Fibroblast of skin of abdomen (primary cell): ENCODE measurements at places on chromosomes 12 and 14.
A peak's percentile ranks its signal among the peaks of the same experiment; 100 is the strongest.

- DNase-seq, result no peak
Observed at GRCh38 chr12:56957229-56958052, at the start of gene RDH16. TSS of gene RDH16 (minus strand) at chr12:56957608. CDS start at chr12:56957462, 146 bp downstream.

- DNase-seq, result no peak
Observed at GRCh38 chr12:31228811-31229792, 96.8 kb downstream of the SINHCAF start.

DNA sequence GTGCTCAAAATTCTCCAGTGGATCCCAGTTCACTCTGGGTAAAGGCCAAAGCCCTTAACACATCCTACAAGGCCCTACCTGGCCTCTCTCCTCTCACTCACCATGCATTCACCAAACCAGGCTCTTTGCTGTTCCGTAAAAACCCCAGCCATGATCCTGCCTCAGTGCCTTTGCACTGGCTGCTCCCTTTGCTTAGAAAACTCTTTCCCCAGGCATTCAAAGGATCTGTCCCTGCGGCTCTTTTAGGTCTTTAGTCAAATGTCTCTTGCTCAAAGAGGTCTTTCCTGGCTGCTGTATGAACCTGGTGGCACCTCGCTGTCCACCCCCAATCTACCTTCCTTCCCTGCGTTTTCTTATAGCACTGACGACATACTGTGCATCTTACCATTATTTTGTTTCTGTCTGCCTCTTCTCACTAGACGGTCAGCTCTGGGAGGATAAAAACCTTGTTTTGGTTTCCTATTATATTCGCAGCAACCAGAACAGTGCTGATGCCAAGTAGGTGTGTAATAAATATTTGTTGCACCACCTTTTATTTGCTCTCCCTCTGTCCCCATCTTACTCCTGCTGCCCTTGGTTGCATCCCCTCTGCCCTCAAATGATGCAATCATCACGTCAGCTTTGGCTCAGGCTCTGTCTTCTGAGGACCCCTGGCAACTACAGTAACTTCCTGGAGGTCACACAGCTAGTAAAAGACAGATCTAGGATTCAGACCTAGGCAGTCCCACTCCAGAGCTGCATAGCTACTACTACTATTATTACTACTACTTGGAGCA is 23.8 kb upstream of the DICER1 start:
- DNase-seq, result no peak

GRCh38 chr14:31930493-31931240 is 146.4 kb upstream of the ARHGAP5 start:
- DNase-seq, result peak; percentile 72

DNA sequence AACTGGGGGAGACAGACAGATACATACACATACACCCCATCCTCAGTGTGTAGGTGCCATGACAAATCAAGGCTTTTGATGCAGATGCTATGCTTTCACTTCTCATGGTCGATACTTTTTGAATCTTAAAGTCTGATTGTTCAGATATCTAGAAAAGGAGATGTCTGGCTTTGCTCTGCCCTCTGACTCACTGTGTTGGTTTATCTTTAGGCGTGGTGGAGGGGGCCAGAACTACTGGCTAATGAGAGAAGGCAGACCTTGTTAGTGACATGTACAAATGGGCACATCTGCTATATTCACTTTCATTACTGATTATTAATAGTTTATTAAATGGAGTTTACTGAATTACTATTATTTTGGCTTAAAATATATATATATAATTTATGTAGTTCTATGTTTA is 444.3 kb upstream of the RGS6 start:
- no peak for DNase-seq

DNA sequence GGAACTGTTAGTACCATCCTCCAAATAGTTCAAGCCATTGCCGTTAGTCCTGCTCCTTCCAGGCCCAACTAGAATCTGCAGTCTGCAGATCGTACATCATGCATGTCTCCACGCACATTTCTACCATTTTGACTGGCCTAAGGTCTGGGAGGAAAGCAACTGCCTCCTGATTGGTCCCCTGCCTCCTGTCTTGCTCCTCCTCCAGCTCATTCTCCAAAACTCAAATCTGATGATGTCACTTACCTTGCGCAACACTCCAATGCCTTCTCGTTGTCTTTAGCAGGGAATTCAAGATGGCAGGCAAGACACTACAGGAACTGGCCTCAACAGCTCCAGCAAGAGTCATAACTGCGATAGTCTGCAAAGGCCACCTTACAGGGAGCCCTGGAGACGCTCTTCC is 9.7 kb upstream of the HCAR1 start:
- no peak for DNase-seq

- no peak for DNase-seq
Observed at GRCh38 chr12:23930599-23930998, 18.9 kb downstream of the SOX5 start.

DNA sequence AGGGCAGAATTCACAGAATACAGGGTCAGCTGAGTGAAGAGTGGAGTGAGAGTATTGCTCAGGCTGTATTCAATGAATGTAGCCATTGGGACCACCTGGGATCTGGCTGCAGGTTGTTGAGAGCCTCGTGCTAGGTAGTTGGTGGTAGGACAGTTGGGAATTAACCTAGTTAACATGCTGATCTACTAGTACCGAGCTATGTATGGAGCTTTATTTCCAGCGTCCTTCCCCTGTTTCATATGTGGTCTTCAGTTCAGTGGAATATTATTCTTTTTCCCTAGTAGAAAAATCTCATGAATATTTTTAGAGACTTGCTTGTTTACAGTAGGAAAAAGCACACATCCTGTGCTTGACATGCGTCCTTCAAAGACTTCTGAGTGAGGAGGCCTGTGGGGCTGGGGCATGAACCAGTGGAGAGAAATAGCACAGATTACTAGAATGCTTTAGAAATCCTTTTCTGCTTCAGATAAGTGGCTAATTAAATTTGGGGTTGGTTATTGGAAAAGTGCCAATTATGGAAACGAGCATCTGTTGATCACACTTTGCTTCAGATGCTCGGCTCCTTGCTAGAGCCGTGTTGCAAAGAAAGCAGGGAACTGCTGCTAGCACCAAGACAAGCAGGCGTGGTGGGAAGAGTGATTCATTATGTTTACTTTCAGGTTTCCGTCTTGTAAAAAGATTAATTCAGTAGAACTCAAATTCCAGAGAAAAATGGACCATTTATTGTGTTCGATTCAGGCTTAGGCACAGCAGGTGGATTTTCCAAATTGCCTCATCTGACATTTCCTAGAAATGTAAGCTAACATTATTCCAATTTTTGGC is 53.6 kb downstream of the ARF6 start:
- DNase-seq, result peak; percentile 59

GRCh38 chr12:49335118-49335954 is 1.7 kb downstream of the C1QL4 start:
- no peak for DNase-seq

GRCh38 chr14:72736786-72737559 is 156.9 kb downstream of the DPF3 start:
- peak; percentile 92 for DNase-seq

- no peak for DNase-seq
Observed at GRCh38 chr12:6701078-6701768, 608 bp upstream of the PIANP start.

- DNase-seq, result no peak
Observed at GRCh38 chr12:27796128-27796527, 16.1 kb upstream of the MANSC4 start.

DNA sequence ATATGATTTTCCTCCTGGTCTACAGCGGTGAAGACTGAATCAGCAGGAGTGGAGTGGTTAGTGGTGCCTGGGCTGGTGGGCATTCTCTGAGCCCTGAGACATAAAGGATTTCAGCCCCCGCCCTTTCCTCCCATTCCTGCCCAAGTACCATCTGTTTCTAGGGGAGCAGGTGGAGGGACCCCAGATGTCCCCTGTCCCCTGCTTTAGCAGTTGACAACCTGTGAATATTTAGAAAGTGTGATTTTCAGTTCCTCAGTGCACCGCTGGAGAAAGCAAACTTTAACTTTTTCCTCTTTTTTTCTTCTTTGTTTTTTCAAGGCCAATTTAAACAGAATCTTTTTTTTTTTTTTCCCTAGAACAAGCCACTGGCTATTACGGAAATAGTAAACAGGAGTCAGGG is 163.8 kb upstream of the MYL2 start:
- DNase-seq, result no peak

DNA sequence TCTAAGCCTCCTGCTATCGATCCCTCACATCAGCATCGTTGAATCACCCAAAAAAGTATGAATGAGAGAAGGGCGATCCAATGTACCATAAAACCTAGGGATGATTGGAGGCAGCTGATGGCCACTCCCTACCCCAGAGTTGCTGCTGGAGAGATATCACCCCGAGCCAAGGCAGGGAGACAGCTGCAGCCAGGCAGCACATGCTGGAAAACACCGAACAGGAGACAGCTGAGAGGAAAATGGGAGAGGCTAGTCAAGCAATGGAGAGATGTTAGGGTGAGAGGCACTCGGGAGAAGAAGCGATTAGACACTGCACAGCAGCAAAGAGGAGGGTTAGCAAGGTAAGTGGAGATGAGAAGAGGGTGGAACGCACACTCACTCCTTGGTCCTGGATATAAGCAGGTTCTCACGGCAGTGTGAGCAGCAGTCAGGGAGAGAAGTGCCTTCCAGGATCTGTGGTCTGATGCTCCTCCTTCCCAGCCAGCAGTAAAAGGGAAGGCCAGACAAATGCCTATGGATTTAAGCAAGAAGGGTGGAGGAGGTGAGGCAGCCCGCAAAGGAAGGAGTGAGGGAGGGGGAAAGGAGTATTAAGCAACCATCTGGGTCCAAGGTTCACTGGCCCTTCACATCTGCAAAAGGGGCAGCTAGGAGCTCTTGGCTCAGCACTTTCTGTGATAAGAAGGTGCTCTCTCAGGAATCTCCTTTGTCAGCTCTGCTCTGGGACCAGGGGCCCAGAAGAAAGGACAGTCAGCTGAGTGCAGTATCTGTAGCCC is at the start of gene SLC7A7:
Gene SLC7A7 (minus strand): TSS at position 495 of the 773 bp plus-strand sequence. CDS start 2,037 bp downstream, outside the sequence.
- peak; percentile 40 for DNase-seq

- peak; percentile 32 for DNase-seq
Observed at GRCh38 chr12:106192659-106193393, 54.1 kb upstream of the NUAK1 start.

- no peak for DNase-seq
Observed at GRCh38 chr14:76921088-76921399, 94.8 kb downstream of the LRRC74A start.

DNA sequence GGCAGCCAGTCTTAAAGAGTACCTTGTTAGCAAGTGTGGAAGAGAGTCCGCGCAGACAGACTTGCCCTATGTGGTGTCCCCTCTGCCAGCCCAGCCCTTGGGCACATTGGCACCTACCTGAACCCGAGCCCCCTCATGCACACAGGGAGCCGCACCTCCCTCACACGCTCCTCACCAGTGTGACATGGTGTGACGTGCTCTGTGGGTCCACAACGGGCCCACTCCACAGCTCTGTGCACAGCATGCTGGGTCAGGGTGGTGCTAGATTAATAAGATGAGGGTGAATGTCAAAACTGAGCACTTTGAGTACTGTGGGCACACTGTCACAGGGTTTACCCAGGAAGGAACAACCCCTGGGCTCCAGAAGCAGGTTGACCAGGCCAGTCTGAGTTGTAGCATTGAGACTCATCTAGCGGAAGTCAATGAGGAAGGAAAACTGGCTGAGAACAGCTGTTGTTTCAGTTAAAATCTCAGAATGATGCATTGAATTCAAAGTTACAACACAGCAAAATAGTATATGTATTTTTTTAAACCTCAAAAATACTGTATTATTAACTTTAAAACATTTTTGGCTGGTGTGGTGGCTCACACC is 53.4 kb upstream of the AMN start:
- no peak for DNase-seq

DNA sequence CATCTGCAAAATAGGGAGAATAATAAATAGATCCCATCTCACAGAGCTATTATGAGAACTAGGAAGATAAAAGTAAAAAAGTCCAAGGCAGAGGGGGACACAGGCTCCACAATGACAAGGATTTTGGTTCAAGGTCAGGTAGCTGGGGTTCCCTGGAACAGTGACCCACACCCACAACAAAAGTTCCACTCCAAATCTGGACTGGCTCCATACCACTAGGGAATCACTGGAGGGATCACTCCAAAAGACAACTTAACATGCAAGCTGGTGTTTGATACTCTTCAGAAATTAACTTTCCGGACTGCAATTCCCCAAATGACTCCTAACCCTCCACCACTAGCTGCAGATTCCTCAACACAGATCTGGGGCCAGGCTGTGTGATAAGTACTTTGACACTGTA is 54.9 kb downstream of the ITPK1 start:
- no peak for DNase-seq

- no peak for DNase-seq
Observed at GRCh38 chr14:23571701-23572523, 4.3 kb upstream of the AP1G2 start.

DNA sequence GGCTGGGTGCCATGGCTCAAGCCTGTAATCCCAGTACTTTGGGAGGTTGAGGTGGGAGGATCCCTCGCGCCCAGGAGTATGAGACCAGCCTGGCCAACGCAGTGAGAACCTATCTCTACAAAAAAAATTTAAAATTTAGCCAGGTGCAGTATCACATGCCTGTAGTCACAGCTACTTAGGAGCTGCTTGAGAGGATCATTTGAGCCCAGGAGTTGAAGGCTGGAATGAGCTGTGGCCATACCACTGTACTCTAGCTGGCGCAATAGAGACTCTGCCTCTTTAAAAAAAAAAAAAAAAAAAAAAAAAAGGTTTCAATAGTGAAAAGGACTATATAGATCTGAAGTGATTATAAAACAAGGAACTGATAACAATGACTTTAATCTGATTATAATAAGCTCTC is 13.5 kb downstream of the PSMA3 start:
- DNase-seq, result no peak

DNA sequence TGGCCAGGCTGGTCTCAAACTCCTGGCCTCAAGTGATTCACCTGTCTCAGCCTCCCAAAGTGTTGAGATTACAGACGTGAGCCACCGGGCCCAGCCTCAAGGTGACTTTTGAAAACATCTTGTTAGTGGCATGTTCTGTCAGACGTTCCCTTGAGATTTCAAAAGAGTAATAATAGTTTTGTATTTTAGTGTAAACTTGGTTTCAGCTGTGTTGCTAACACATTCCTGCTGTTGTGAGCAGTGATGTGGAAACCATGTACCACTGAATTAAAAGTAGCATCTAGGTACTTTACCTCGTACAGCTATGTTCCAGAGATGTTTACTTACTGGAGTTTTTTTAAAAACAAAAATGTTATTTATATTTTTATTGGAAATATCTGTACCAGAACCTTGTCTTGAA is 111.3 kb downstream of the AEBP2 start:
- no peak for DNase-seq

- DNase-seq, result no peak
Observed at GRCh38 chr12:8950221-8950527, 729 bp upstream of the M6PR start.

GRCh38 chr12:79690638-79691510 is at the start of gene PAWR:
TSS of gene PAWR (minus strand) at chr12:79690964. CDS start at chr12:79690244, 720 bp downstream.
- peak; percentile 96 for DNase-seq

- DNase-seq, result no peak
Observed at GRCh38 chr12:100472325-100472724, 1.3 kb upstream of the NR1H4 start.
